ENCODE measurements at places on chromosomes 6 and 20.

- no peak for DNase-seq
Observed at GRCh38 chr6:33915134-33915533, 111.3 kb upstream of the MLN start.

DNA sequence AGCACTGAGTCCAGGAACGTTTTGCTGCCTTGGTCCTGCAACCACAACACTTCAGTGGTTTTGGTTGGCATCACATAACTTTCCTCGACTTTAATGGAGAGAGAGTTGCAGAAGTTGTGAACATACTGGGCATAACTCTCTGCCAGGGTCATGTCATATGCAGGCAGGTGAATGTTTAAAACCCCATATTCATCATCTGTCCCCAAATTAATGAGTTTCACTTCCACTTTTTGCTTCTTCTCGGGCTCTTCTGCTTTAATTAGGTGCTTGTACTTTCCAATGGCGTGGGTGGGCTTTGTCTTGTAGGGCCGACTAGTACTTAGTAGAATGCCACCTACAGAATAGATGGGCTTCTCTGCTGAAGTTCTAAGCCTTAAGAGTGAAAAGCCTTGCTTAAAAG, 45.2 kb upstream of the TFAP2A start:
- no peak for DNase-seq

GRCh38 chr6:118630923-118631322, 20.5 kb downstream of the CEP85L start:
- DNase-seq: no peak

DNA sequence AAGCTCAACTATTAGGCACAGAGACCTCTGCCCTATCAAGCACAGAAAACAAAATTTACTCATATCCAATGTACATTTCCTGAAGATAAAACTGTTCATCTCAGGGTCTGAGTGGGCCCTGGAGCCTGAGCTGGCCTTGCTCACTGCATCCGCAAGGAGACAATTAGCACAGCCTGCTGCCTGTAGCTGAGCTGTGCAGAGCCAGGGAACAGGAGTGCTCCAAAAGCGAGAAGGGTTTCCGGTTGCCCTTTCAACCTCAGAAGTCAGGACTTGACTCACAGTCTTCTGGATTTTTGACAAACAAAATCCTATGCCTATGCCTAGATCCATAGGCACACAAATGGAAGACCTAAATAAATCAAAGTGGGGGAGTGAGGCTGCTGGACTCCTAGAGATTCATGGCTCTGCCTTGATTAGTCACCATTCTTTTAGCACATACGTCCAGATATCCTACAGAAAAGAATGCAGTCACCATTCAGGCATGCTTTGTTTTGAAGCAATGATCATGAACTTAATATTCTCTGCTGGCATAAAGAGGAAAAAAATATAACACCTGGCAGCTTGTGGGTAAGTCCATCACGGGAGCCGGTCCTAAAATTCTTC, 73.5 kb downstream of the BFSP1 start:
- no peak for DNase-seq

GRCh38 chr6:134719286-134719685, 230.6 kb downstream of the ALDH8A1 start:
- no peak for DNase-seq

GRCh38 chr6:51137777-51138176, 319.1 kb downstream of the TFAP2B start:
- no peak for DNase-seq

- DNase-seq: no peak
Observed at GRCh38 chr20:12969071-12969669, 39.6 kb upstream of the SPTLC3 start.

DNA sequence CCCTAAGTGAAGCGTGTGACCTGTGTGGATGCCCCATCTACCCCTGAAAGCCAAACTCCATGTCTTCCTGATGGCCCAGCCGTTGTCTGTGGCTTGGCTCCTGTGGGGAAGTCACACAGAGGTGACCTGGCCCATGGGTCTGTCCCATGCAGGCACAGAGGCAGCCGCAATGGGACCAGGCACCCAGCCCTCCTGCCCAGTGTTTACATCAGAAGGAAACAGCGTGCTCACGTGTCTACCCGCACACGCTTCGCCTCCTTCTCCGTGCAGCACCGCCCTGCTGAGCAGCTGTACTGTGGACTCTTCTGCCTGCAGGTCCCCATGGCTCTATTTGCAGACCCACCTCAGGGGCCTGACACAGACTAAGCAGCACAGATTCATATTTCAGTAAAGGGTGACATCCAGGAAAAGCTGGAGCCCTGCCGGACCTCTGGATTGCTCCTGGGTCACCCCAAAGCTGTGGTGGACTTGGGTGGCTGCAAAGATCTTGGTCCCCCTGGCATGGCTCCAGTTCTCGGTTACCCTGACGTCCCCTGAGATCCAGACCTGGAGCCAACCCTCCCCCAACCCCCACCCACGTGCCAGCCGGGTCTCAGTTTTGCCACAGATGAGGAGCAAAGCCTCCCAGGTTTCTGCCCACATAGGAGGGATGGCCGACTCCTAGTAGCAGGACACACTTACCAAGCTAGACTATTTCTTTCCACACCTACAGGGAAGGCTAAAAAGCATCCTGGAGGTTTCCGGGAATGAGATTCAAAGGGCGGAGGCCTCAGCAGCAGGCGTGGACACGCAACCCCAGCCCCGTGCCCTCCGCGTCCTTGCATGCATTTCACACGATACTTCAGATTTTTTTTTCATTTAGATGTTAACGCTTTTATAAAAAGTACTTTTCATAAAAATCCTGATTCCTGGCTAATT, 120.3 kb downstream of the CDH4 start:
- DNase-seq: no peak

DNA sequence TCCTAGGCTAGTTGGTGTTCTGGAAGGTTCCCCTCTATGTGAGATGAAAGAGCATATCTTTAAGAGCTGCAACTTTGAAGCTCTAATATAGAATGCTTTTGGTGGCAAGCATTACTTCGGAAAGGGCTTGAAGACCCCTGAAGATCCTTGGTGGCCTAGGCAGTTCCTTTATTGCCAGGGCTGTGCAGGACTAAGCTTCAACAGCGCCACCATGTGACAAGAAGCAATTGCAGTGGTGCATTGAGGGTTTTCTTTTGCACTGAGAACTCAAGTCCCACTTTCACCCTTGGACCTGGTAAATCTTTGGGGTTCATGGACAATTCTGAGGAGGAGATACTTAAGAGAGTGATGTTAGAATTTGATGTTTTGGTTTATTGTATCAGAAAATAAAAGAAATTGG, 237.4 kb upstream of the GMDS start:
- no peak for DNase-seq

DNA sequence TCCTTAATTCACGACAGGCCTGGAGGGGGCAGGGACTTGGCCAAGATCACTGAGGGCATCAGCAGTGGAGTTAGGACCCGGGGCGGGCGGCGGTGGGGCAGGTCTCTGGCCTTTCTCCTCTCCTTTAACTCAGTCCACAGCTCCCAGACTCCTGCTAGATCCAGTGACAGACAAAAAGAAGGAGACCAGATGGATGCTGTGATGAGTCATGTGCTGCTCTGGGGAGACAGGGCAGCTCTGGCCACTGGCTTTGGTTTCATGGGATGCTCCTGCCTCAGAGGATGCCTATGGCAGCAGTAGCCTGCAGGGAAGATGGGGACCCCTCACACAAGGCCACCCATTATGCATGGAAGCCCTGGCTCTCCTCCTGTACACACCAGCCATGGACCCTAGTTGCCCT, 20.5 kb downstream of the EPB41L1 start:
- no peak for DNase-seq

- DNase-seq: no peak
Observed at GRCh38 chr20:36819659-36820058, 46.1 kb upstream of the DSN1 start.
